Thymus (tissue), 14 donors: ENCODE measurements at places on chromosomes 1 and 21. TPM values are rescaled to one million over a fixed set of nuclear protein-coding genes. Genes with fewer than 3 reads are reported as not detected.

- H3K27me3 ChIP-seq, result no peaks in the 10 kb centered on the region
- no peaks in the 10 kb centered on the region for H3K36me3 ChIP-seq
- H3K27ac ChIP-seq, result peak overlapping the region; percentile 64
- H3K4me3 ChIP-seq, result no peak overlapping the region
- peaks cover 23% of the 10 kb centered on the region for H3K4me1 ChIP-seq
- peak; percentile 58 for DNase-seq
Measured at GRCh38 chr1:198165927-198166647, 9.3 kb downstream of the NEK7 start.

DNA sequence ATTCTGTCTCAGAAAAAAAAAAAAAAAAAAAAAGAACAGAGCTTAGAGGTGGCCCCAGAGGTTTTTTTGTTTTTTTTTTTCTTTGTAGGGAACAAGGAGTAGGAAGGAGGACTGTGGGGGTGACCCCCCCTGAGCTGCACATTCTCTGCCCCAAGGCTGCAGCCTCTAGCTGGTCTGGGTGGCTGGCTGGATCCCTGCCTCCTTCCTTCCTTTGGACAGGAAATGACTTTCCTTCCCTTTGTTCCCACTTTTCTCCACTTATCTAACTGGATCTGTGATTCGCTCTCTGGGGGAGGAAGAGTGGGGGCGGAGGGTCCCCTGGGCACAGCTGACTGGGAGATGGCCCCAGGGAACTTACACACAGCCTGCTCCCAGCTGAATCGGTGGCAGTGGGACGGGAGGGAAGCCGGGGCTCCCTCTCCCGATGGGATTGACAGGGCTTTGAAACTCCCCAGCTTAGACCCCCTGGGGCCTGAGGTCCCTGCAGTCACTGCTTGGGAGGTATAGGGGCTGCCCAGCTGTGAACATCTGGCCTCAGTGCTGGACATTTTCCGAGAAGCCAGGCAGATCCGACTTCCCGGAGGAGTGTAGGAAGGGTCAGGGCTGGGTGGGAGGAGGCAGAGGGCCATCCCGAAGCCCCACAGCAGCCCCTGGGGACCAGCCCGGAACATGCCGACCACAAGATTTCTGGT lies 2.1 kb downstream of the FBLIM1 start:
- DNase-seq, result no peak
- no peak overlapping the region for H3K4me3 ChIP-seq
- H3K36me3 ChIP-seq, result no peaks in the 10 kb centered on the region
- peaks cover 8% of the 10 kb centered on the region for H3K4me1 ChIP-seq

DNA sequence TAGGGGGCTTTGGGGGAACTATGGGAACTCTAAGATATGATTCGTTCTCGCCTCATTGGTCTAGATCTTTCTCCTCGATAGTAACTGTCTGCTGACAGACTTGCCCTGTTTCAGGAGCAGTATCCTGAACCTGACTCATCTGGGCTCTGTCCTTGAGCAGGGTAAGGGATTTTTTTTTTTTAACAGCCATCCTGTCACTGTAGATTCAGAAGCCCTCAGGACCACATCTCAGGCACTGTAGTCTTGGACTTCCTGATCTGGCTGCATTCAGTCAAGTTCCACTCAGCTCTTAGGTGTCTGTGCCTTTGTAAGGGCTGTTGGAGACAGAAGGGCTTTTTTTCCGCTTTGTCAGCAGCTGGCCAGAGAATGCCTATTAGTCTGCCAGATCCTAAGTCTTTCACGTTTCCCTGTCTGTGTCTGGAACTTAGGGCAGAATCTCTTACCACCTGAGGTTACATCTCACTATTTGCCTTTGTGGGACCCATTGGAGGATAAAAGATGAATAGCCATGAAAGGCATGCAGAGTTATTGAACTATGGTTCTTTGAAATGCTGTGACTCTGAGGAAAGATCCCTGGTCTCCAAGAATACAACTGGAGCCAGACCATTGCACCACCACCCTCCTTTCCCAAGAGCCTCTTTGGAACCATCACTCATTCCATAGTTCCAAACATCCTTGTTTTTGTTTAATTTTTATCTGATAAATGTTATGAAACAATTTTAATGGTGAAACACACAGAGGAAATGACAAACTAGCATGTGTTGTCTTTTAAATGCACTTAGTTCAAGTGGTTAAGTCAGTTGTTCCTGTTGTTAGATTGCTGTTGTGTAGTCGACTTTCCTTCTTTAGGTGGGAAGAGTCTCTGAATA lies 49.7 kb upstream of the MACF1 start:
- H3K36me3 ChIP-seq, result no peaks in the 10 kb centered on the region
- H3K27ac ChIP-seq, result no peak overlapping the region
- no peaks in the 10 kb centered on the region for H3K27me3 ChIP-seq
- H3K4me1 ChIP-seq, result no peaks in the 10 kb centered on the region
- no peak for DNase-seq
- no peak overlapping the region for H3K4me3 ChIP-seq

- DNase-seq, result no peak
- H3K4me3 ChIP-seq, result no peak overlapping the region
- H3K4me1 ChIP-seq, result peaks cover 72% of the 10 kb centered on the region
- no peaks in the 10 kb centered on the region for H3K27me3 ChIP-seq
Measured at GRCh38 chr21:42157606-42158310, 61.2 kb upstream of the ABCG1 start.

The EPS8L3 gene
- not detected for total RNA-seq

GRCh38 chr1:221910222-221910621 lies 168.3 kb upstream of the DUSP10 start:
- H3K36me3 ChIP-seq, result no peaks in the 10 kb centered on the region
- no peaks in the 10 kb centered on the region for H3K4me1 ChIP-seq
- no peak overlapping the region for H3K4me3 ChIP-seq
- H3K27me3 ChIP-seq, result no peaks in the 10 kb centered on the region
- DNase-seq, result no peak

- no peak overlapping the region for H3K27ac ChIP-seq
- H3K27me3 ChIP-seq, result no peaks in the 10 kb centered on the region
- no peak for DNase-seq
- H3K36me3 ChIP-seq, result no peaks in the 10 kb centered on the region
Measured at GRCh38 chr1:106912131-106912530, 144.3 kb upstream of the PRMT6 start.

The CCDC190 gene
- under 0.01 TPM for total RNA-seq

The DAB1 gene
- total RNA-seq, result 0.09 TPM

GRCh38 chr1:43832998-43833397 lies 100.6 kb upstream of the ARTN start:
- DNase-seq, result no peak
- no peaks in the 10 kb centered on the region for H3K36me3 ChIP-seq
- no peak overlapping the region for H3K27ac ChIP-seq

The MPL gene
- total RNA-seq, result 0.05 TPM

The NUDT4B gene
- total RNA-seq, result 0.76 TPM

GRCh38 chr1:23868557-23869016 lies 497 bp upstream of the FUCA1 start:
- H3K36me3 ChIP-seq, result peaks cover 2% of the 10 kb centered on the region
- H3K4me3 ChIP-seq, result peak overlapping the region; percentile 81
- no peak for DNase-seq
- H3K4me1 ChIP-seq, result peaks cover 3% of the 10 kb centered on the region

- H3K27me3 ChIP-seq, result no peaks in the 10 kb centered on the region
- no peak overlapping the region for H3K27ac ChIP-seq
- DNase-seq, result peak; percentile 25
- peaks cover 34% of the 10 kb centered on the region for H3K36me3 ChIP-seq
- H3K4me1 ChIP-seq, result peaks cover 3% of the 10 kb centered on the region
- H3K4me3 ChIP-seq, result peak overlapping the region; percentile 94
Measured at GRCh38 chr1:150322310-150322709, 977 bp downstream of the PRPF3 start.

DNA sequence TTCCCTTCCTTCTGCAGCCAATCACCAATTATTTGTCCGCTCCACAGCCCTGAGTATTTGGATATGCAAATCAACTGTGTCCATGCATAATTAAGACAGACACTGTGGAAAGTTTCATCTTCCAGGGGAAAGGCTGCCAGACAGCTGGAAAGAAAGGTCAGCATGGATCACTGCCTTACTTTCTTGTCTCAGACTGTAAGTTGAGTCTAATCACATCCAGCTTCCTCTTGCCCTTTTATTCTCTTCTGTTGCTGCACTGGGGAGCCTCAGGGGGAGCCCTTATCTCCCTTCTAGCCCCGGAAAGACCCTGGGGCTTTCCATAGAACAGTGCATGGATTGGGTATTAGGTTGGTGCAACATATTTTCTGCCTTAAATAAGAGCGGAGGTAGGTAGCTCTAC lies 182.9 kb downstream of the OMA1 start:
- H3K27me3 ChIP-seq, result no peaks in the 10 kb centered on the region
- DNase-seq, result no peak
- no peak overlapping the region for H3K27ac ChIP-seq
- H3K4me1 ChIP-seq, result no peaks in the 10 kb centered on the region

DNA sequence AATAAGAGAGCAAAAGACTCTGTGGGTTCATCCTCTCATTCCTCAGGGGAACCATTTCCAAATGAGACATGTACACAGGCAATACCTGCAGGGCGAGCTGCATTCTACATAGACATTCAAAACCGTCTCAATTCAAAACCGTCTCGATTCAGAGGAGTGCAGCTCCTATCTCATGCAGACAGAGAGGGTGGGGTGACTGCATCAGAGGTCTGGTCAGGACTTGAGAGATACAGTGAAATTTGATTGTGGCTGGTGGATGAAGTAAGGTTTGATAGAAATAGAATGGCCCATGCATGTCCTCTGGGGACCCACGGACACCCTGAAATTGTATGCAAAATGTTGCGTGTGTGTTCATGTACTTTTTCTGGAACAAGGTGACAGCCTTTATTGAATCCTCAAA lies 27.3 kb downstream of the TEX35 start:
- DNase-seq, result no peak
- H3K27ac ChIP-seq, result no peak overlapping the region
- peaks cover 7% of the 10 kb centered on the region for H3K27me3 ChIP-seq
- no peaks in the 10 kb centered on the region for H3K36me3 ChIP-seq
- H3K4me1 ChIP-seq, result peaks cover 6% of the 10 kb centered on the region
